Stimulated activated CD8-positive, alpha-beta memory T cell treated with anti-CD3 and anti-CD28 coated beads, Interleukin-7, amount 100 ng/mL, for 1 hour (primary cell): ENCODE measurements at places on chromosomes 2 and 18.

DNA sequence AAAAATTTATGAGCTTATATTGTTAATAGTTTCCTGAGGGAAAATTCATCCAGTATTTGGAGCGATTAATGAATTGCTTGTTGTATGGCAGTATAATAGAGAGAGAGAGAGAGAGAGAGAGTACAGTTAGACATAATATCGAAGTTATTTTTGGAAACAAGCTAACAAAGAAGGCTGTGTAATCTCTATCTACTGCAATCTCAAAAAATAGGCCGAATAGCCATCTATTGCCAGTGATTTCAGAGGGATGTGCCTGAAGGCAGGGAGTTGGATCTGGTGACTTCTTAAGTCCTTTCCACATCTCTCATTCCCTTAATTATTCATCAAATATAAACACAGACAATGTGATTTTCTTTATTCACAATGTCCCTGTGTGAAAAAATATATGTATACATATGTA, 433.1 kb upstream of the RAB12 start:
- no peak for DNase-seq

- DNase-seq: no peak
Observed at GRCh38 chr2:155846259-155846658, 486.3 kb downstream of the NR4A2 start.

DNA sequence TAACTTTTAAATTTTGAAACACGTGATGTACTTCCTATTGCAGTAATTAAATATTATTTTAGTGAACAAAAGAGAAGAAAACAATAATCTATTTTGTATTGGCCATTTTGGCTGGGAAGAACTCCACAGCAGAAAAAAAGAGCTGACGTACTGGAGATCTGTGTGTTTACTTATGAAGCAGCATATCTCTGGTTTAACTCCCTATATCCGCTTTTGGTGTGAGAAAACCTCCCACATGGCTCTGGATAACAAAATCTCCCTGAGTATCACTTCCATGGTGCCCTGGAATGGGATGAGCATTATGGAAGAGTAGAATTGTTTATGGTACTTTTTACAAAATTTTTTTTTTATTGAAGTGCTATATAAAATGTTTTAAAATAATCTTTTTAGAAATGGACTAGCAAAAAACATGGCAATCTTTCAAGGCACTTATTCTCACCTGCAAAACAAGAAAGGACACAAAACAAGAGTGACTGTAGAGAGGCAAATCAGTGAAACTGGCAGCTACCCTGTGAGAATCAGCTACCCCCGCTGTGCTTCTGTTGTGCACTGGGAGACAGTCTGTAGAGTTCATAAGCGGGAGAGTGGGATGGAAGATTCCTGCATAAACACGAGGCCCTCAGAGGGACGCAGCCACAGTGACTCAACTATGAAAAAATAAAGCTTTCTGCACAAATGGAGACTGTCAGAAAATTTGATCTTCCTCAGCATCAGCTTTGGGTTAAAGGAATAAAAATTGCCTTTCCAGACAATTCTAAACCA, 762.2 kb upstream of the HS6ST1 start:
- no peak for DNase-seq

DNA sequence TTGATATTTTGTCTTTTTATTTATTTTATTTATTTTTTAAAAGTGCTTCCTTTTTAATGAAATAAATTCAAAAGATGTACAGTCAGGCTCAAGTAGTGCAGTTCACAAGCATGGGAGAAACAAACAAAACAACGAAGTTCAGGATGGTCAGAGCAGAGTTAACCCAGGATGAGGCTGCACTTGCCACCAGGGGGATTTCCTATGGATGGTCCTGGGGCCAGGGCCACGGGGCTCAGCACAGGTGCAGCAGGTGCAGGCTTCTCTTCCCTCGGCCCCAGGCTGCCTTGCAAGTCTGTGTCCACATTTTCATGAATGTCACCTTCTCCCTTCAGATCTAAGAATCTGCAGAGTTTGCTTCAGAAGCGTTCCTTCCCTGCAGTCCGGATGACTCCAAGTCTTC, 76.5 kb downstream of the CDCA7 start:
- no peak for DNase-seq

- DNase-seq: no peak
Observed at GRCh38 chr2:7849027-7849426, 832.8 kb upstream of the ID2 start.

- no peak for DNase-seq
Observed at GRCh38 chr18:13516855-13517254, 209.5 kb downstream of the FAM210A start.

DNA sequence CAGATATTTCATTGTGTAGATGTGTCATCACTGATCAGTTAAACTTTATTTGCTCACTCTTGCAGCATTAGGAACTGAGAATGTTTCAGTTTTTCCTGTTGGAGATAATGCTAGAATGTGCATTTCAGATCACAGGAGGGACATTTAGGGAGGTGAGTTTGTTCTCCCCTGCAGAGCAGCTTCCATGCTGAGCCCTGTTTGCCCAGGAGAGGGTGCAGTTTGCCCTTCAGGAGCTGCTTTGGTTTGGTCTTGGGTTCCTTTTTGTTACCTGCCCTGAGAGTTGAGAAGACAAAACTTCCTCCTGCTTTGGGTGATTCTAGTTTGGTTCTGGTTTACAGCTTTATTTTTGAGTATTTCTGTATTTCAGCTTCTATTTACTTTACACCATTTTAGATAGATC, 49.9 kb downstream of the DGKD start:
- peak; percentile 49 for DNase-seq

- DNase-seq: no peak
Observed at GRCh38 chr18:10022365-10022764, 108.5 kb downstream of the VAPA start.

- no peak for DNase-seq
Observed at GRCh38 chr18:6627645-6628044, 101.9 kb upstream of the ARHGAP28 start.

GRCh38 chr2:145818890-145819504, 1299.1 kb upstream of the ZEB2 start:
- no peak for DNase-seq

GRCh38 chr18:72201032-72201431, 343.1 kb downstream of the CBLN2 start:
- DNase-seq: no peak

DNA sequence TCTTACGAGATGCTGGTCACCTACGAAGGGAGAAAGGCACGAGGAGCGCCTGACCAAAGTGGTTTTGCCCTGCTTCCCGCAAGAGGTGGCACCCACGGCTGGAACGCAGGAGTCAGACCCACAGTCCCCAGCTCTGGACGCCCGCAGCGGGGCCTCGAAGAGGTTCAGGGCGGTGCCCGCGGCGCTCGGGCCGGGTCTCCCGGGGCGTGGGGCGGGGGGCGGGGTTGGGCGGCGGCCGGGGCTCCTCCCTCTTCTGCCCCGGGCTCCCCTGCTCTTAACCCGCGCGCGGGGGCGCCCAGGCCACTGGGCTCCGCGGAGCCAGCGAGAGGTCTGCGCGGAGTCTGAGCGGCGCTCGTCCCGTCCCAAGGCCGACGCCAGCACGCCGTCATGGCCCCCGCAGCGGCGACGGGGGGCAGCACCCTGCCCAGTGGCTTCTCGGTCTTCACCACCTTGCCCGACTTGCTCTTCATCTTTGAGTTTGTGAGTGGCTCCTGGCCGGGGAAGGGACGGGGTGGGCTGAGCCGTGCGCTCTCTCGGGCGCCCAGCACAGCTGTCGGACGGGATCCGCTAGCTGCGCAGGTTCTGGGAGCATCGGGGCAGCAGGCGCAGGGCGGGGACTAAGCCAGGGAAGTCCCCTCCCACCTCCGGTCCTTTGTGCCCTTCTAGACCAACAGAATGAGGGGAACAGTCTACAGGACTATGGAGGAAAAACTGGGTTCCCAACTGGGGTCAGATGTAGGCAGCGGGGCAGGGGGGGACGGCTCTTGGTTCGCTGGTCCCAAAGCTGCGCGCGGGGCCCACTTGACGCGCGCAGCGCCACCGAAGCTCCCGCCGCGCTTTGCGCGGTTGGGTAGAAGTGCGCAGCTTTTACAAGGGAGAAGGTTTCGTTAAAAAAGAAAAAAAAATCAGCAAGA, at the start of gene MAL:
MAL (plus strand) TSS at position 303 of the 914 bp plus-strand sequence; CDS start at position 388, 85 bp downstream.
- DNase-seq: no peak
